ENCODE measurements at places on chromosomes 5 and 9.

GRCh38 chr9:121631978-121632418, 19.4 kb upstream of the DAB2IP start:
- DNase-seq, result no peak

DNA sequence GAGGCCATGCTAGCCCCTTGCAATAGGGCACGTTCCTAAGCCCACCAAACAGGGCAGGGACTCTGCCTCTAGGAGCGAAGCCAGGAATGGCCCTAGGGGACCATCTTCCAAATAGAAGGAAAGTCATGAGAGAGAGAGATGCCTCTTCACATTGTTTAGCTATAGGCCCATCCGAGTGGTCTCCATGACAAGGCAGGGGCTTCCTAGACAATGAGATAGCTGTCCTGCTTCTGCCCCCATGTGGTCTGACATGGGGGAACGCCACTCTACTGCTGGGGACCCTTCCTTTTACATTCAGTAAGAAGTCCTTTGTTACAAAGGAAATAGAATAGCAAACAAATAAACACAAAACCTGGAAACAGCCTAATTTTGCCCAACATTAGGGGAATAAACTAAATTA, 17.9 kb upstream of the KIF4B start:
- DNase-seq, result no peak

GRCh38 chr5:13659391-13659790, 285.1 kb downstream of the DNAH5 start:
- no peak for DNase-seq

DNA sequence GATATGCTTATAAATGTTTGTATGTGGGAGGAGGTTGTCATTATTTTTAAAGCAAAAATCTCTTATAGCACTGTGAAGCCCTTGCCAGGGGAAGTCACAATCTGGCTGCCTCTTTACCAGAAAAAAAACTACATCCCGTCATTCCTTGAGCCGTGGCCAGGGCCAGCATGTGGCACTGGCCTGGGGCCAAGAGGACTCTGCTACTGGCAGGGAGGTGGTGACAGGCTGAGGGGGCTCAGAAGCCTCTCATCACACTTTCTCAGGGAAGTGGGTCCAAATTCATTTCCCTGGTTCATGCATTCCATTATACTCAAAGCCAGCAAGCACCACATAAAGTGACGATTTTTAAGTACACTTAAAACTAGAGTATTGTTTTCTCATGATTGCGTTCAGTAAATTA, 457.3 kb downstream of the ZNF608 start:
- DNase-seq, result no peak

DNA sequence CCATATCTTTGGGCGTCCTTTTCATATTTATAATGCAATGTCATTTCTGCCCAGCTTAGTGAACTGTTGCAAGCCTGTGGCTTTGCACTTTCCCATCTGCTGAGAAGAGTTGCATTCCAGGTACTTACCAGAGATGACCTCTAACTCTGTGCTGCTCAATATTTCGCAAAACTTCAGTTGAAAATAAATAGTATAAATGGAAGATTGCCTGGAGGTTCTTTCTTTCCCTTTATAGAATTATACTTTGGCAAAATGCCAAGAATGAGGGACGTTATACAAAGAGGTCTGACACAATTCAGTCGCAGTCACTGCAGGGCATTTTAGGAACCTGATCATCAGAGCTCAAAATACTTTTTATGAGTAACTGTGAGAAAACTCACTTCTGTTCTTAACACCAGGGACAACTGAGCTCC, 18.9 kb upstream of the VLDLR start:
- DNase-seq, result no peak

GRCh38 chr5:135491552-135492318, 39.6 kb upstream of the TIFAB start:
- DNase-seq, result no peak

GRCh38 chr5:7794823-7795222, 56.1 kb downstream of the CFAP90 start:
- no peak for DNase-seq

DNA sequence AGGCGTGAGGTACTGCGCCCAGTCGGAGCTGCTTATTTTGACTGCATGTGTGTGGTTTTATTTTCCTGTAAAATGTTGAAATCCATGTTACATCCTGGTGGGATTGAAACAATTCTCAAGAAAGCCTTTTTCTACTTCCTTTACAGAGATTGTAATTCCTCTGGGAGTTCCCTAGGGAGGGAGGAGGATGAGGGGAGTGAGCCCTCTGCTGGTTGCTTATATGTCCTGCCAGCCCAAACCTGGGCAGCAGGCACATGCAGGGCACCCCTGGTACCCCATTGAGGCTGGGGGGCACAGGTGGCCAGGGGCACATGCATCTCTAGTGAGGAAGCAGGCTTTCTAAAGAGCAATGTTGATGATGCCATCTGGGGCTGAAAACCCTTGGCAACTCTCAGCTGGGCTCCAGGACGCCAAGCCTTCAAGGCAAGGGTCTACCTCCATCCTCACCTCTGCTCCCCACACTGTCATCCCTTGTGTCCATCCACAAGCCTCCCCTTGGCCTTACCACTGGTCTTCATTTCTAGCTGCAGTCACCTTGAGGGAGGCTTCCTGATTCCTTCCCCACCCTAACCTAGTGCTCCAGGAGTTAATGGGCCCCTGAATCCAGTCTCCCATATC, 84.7 kb upstream of the TNFSF8 start:
- DNase-seq, result no peak

GRCh38 chr5:11547730-11548129, 356.5 kb downstream of the CTNND2 start:
- no peak for DNase-seq

- peak; percentile 44 for DNase-seq
Measured at GRCh38 chr5:14628346-14628745, 36.2 kb upstream of the OTULIN start.

- DNase-seq, result no peak
Measured at GRCh38 chr5:174500636-174501035, 223.7 kb upstream of the MSX2 start.

GRCh38 chr9:127809002-127809539, 6.4 kb downstream of the FPGS start:
- no peak for DNase-seq
